Stimulated activated CD4-positive, alpha-beta T cell treated with anti-CD3 and anti-CD28 coated beads, TNF-alpha, amount 100 ng/mL, for 1 hour (primary cell): ENCODE measurements at places on chromosomes 6 and 20.

GRCh38 chr6:167872538-167873210 lies 46.0 kb downstream of the AFDN start:
- DNase-seq = no peak

GRCh38 chr6:135105710-135106109 lies 51.1 kb upstream of the HBS1L start:
- no peak for DNase-seq

GRCh38 chr6:148700047-148700715 lies 46.6 kb upstream of the UST start:
- no peak for DNase-seq

GRCh38 chr20:38135271-38135650 lies 29.8 kb downstream of the TGM2 start:
- DNase-seq = no peak

- DNase-seq = no peak
These were observed 1.2 kb downstream of the POU5F1 start for GRCh38 chr6:31169123-31169857.

GRCh38 chr6:31657406-31658157 lies 1.9 kb downstream of the APOM start:
- DNase-seq = no peak

GRCh38 chr6:146876271-146877151 lies 277.7 kb downstream of the ADGB start:
- DNase-seq = no peak

DNA sequence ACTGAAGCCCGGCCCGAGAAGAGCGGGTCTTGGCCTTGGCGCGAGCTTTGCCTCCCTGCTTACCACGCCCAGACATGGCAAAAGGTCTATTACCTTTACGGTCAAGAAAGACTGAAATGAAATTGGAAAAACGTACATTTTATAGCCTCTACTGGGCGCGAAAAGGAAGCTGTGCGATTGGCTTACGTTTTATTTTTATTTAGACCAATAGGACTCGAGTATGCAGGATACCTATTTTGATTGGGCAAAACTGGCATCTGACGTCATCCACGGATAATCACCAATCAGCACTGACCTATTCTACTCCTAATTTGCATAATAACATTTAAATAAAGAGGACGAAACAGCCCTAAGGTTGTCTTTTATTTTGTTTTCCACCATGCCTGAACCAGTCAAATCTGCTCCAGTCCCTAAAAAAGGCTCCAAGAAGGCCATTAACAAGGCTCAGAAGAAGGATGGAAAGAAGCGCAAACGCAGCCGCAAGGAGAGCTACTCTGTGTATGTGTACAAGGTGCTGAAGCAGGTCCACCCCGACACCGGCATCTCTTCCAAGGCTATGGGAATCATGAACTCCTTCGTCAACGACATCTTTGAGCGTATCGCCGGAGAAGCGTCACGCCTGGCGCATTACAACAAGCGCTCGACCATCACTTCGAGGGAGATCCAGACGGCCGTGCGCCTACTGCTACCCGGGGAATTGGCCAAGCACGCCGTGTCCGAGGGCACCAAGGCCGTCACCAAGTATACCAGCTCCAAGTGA lies 97.4 kb downstream of the OR2B2 start:
- DNase-seq = no peak

- DNase-seq = no peak
These were observed at the start of gene PTCHD4 for GRCh38 chr6:48111143-48111506. Gene PTCHD4 (minus strand): TSS chr6:48111197. CDS start chr6:48068957, 42,240 bp downstream.

GRCh38 chr6:36362551-36363370 lies 24.7 kb downstream of the ETV7 start:
- no peak for DNase-seq

DNA sequence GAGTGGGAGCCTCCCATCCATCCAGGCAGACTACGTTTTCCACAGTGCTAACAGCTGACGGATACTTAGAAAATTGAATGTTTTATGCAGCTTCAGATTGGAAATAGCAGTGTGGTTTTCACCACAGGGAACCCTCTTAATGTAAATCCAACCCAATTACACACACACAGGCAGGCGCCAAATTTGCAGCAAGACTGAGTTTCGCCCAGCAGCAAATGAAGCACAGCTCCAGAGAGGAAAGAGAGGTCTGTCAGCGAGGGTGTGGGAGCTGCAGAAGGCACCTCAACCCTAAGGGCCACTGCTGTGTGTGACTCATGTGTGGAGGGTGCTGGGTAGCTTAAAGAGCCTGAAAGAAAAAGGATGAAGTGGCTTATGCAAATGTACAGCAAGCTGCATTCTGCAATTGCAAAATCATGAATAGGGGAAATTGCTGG lies 365.7 kb downstream of the MAFB start:
- no peak for DNase-seq

GRCh38 chr20:31974951-31975487 lies 7.1 kb downstream of the XKR7 start:
- no peak for DNase-seq

- no peak for DNase-seq
These were observed 248.2 kb downstream of the KHDC1L start for GRCh38 chr6:72977114-72977513.

DNA sequence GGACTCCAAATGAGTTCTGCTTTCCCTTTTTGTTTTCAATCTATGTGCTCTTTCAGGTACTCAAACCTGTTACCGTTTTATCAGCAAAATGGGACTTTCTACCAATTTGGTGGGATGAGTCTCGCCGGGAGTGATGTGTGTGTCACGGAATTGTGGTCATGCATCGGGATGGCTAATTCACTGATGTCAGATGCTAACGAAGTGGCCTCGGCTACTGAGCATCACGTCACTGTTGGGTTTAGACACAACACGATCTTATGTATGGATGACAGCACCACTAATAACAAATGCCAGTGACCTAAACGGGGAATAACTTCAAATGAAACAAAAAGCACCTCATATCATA lies 1.6 kb upstream of the PCK1 start:
- DNase-seq = no peak

DNA sequence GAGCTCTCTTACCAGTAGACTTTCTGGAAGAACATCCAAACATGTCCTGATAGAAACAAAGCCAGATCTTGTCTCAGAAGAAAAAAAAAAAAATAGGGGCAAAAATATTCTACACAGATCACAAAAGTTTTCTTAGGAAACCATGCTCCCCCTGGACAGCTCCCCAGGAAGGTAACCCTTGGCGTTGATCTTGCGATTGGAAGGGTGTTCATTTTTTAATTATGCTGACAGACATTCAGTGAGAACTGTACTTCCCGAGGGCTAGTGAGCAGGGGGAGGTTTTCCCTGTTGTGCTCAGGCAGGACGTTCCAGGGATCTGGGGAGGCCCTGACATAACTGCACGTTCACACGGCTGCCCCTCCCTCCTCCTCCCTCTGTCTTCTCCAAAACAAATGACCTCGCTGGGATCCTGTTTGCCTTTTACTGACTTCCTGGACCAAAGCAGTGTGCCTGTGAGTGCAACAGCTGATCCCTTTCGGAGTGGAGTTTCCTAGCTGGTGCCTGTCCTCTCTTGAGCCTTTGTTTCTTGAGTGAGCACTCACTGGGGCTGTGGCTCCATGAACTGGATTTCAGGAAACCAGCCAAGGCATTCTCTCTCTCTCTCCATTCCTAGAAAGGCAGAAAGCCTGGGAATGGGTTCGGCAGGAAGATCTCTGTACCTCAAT lies 46.7 kb downstream of the MARCKS start:
- DNase-seq = no peak

- DNase-seq = no peak
These were observed 16.3 kb downstream of the GTSF1L start for GRCh38 chr20:43710370-43711044.

DNA sequence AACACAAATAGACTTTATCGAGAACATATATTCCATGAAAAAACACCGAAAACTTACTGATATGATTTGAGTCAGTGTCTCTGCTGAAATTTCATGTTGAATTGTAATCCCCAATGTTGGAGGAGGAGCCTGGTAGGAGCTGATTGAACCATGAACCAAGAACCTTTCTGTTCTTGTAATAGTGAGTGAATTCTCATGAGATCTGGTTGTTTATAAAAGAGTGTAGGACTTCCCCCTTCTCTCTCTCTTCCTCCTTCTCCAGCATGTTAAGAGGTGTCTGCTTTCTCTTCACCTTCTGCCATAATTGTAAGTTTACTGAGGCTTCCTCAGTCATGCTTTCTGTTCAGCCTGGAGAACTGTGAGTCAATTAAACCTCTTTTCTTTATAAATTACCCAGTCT lies 1289.3 kb upstream of the CITED2 start:
- DNase-seq = no peak

- DNase-seq = no peak
These were observed 96.3 kb downstream of the LYRM2 start for GRCh38 chr6:89542081-89542857.

- DNase-seq = peak; percentile 2
These were observed 529 bp upstream of the ENPP4 start for GRCh38 chr6:46129291-46129628.

DNA sequence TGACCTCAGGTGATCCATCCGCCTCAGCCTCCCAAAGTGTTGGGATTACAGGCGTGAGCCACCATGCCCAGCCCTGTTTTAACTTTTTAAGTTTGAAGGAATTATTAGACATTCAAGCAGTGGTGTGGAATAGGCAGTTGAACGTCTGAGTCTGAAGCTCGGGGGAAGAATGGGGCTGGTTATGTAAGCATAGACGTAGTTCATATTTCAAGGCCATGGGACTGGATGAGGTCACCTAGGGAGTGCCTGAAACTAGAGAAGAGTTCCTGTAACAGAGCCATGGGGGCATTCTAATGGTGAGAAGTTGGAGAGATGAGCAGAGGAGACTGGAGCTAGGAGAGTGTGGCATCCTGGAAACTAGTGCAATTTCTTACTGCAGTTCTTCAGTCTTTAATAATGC lies 6.4 kb downstream of the CDKAL1 start:
- no peak for DNase-seq

- DNase-seq = no peak
These were observed 1127.3 kb downstream of the EPHA7 start for GRCh38 chr6:92292067-92292466.

GRCh38 chr20:6490849-6491248 lies 276.6 kb upstream of the BMP2 start:
- no peak for DNase-seq

DNA sequence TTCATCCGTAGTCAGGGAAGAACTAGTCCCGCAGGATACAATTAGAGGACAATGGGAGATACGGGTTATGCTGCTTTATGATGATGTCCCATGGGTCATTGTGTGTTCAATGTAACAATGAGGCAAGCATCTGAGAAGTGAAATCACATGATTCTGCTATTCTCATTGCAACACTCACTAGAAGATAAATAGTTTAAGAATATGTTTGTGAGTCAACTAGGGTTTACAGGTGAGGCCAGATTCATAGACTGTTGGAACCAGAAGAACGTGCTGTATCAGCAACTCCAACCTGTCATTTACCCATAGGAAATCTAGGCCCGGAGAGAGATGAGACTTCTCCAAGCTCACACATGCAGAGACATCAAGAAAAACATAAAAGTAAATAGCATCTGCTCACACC lies 80.8 kb downstream of the SCML4 start:
- no peak for DNase-seq

DNA sequence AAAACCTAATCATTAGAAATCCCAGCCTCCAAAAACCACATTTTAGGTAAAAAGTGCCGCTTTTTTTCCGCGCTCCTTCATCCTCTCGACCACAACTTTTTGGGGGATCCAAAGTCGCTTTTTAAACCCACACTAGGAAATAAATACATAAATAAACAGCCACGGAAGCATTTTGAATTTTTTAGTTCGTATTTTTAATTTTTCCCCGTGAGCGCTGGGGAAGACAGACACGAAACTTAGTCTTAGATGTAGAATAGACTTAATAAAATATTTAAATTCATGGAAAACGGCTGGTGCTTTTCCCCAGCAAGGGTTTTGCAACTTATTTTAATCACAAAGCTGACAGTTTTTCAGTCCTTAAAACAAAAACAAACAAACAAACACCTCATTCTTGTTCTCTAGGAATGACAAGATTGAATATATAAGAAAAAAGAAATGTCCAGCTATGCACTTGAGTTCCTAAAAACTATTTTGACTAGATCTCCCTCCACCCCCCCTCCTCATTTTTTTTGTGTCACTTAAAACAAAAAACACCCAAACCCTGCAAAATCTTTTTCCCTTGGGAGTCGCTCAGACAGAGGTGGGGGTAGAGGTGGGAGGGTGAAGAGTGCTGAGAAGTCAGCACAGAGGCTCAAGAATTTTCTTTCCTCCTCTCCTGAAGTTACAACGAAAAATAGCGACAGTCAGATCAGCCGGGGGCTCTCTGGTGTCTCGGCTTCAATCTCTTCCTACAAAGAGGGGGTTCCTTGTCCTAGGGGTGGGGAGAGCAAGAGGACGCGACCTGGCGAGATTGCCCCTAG lies 43.4 kb upstream of the SUPT3H start:
- DNase-seq = no peak

GRCh38 chr6:42407379-42407778 lies 44.3 kb downstream of the TRERF1 start:
- DNase-seq = no peak

- no peak for DNase-seq
These were observed 13.5 kb downstream of the BEND3 start for GRCh38 chr6:107101686-107102413.

DNA sequence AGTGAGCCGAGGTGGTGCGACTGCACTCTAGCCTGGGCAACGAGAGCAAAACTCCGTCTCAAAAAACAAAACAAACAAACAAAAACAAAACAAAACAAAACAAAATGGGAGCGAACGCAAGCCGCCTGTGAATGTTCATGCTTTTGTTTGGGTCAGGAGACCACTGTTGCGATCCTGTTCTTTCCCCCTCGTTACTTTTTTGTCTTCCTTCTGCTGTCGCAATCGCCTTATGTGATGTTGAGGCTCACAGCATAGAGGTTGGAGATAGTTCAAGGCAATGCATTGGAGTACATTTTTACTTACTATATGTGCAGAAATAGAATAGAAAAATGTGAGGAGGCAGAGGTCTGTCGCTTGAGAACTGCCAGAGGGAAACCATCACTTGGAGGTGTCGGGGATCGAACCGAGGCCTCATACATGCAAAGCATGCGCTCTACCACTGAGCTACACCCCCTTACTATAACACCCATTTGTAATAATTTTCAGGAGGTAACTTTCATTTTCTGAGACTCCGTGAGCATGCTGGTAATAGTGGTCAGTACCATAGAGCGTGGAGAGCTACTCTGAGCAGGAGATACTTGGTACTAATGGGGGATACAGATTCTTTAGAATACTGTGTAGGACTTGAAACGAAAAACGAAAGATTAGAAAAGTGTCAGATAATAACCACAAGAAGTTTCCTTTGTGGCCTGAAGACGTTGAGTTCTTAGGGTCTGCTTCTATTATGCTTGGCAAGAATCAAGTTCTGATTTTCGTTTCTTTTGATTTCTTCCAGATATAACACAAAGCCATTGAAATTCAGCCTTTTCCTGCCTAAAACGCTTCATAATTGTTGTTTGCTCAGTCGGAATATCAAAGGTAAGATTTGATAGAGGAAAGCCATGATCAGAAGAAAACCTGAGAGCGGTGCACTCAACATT lies 121.1 kb downstream of the TRIM27 start:
- DNase-seq = no peak

GRCh38 chr20:56352345-56353055 lies 6.3 kb upstream of the FAM210B start:
- DNase-seq = no peak

DNA sequence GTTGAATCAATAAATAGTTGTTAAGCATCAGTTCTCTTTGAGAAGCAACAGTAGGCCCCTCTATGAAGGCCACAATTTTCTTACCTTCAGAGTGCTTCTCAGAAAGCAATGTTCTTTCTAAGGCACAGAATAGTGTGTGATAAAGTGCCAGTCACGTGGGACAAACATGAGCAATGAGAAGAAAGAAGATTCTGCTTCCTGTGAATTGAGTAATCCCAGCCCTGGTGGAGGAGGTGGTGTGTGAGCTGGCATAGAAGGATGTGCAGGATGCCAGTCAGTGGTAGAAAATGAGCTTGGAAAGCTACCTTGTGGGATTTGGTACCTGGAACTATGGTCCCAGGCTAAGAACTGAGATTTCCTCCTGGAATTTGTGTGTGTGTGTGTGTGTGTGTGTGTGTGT lies 21.7 kb downstream of the KIZ start:
- DNase-seq = no peak
